ENCODE measurements at places on chromosomes 6 and 20. TPM values are rescaled to one million over a fixed set of nuclear protein-coding genes. Genes with fewer than 3 reads are reported as not detected.

The PROKR2 gene
- not detected for total RNA-seq

The DDR1 gene
- total RNA-seq, result 18.4 TPM

The FGD2 gene
- total RNA-seq, result not detected

The HAO1 gene
- not detected for total RNA-seq
